DMS153 (cell line): ENCODE measurements at places on chromosomes 3 and 15.

GRCh38 chr3:14194865-14195264 lies 16.2 kb downstream of the LSM3 start:
- DNase-seq: no peak

DNA sequence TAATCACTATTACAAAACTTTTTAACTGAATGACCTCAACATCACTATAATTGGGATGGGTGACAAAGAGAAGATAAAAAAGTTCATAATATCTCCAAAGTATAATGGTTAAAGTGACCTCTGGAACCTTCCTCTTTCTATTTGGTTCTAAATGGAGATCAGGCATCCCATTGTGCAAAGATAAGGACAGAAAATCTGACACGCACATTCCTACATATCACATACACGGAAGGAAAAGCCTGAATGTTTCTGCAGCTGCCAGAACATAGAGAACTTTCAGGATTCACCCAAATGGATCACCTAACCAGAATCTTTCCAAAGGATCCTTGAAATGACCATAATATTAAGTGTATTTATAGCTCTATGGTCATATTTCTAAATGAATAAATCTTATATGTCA lies 128.2 kb downstream of the TFDP2 start:
- no peak for DNase-seq

DNA sequence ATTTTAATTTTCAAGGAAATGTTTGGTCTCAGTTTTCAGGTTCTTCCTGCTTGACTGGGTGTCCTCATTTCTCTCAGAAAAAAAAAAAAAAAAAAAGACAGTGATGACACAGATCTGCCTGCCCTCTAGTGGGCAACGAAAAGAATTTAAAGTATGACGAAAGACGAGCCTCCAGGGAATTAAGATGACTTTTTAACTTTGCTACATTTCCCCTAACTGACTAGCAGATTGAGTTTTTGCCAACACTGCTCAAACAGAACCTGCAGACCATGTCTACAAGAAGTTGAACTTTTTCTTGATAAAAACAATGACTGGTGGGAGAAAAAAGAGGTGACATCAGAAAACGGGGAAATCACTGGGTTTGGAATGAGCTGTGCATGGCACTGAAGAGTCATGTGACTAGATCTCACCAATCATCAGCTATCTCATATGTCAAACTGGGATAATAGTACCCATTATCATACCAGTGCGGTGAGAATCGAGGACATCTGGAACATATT lies 40.8 kb downstream of the EOMES start:
- peak; percentile 41 for DNase-seq

DNA sequence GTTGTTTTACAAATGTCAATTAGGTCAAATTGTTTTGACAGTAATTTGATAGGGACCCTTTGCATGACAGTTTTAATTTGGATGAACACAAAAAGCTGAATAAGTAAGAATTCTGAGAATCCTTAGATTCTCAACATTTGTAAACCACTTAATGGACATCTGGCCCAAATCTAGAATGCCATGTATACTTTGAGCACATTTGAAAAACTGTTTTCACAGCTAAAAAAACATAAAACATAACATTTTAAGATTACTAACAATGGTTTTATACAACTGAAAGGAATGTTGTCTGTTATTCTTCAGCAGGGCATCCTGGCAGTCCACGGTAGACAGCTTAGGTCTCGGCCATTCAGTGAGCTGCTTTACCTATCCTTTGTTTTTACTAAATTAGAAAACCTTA lies 34.5 kb upstream of the TM2D3 start:
- DNase-seq: no peak

DNA sequence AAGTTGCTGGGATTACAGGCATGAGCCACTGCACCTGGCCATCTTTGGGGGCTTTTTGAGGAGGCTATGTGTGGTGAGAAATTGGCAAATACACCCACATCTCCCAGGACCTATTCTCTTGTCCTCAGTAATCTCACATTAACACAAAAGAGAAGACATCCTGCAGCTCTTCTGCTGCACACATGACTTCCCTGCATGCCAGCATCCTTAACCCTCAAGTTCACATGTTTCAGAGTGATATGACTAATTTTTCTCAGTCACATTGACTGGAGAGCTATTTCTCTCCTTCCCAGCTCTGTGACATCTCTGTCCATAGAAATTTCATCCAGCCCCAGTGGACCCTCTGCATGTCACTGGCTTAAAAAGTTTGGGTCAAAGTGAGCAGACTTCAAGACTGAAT lies 1.9 kb upstream of the SKIC8 start:
- DNase-seq: no peak

DNA sequence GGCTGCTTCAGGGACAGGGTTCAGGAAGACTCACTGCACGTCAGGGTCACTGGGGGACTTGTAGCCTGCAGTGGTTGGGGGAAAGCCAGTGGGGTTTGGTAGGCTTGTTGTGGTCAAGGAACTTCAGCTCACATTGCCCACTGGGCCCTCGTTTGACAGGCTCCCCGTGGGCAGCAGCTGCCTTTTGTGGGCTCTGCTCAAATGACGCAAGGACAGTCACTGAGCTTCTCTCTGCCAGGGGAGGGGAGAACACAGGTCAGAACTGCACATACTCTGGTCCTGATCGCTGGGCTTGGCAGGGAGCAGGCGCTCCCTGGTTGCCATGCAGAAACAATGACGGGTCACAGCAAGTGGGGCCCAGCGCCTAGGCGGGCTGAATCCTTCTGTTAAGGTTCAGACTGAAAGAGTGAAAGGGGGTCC lies 45.5 kb downstream of the FAM174B start:
- no peak for DNase-seq
